ENCODE measurements at places on chromosomes 1 and 21.
A peak's percentile ranks its signal among the peaks of the same experiment; 100 is the strongest.

GRCh38 chr1:89310505-89310904, 37.8 kb upstream of the GBP5 start:
- DNase-seq, result no peak

GRCh38 chr1:65756616-65757015, 36.1 kb upstream of the PDE4B start:
- DNase-seq, result no peak

DNA sequence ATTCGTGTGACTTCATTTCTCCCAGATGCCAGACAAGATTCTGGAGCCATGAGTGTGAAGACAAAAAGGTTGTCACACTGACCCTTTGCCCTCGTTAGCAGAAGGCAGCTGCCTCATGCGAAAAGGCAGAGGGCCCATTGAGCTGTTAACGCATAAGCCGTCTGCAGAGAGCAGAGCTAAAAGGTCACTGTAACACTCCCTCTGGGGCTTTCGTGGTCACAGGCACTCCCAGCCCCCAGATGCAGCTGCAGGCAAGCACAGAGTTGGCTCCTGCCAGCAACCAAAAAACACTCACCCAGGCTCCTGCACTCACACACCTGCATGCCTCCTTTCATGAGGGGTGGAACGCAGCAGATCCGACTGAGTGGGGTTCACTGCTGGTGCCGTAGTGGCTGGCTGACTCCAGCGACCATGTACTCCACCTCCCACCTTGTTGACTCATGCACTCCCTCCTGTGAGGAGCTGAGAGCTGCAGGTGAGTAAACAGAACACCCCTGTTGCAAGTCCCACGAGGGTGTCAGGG, 287.5 kb downstream of the SMYD3 start:
- no peak for DNase-seq

- no peak for DNase-seq
Measured at GRCh38 chr1:116286541-116286971, 86.5 kb upstream of the ATP1A1 start.

DNA sequence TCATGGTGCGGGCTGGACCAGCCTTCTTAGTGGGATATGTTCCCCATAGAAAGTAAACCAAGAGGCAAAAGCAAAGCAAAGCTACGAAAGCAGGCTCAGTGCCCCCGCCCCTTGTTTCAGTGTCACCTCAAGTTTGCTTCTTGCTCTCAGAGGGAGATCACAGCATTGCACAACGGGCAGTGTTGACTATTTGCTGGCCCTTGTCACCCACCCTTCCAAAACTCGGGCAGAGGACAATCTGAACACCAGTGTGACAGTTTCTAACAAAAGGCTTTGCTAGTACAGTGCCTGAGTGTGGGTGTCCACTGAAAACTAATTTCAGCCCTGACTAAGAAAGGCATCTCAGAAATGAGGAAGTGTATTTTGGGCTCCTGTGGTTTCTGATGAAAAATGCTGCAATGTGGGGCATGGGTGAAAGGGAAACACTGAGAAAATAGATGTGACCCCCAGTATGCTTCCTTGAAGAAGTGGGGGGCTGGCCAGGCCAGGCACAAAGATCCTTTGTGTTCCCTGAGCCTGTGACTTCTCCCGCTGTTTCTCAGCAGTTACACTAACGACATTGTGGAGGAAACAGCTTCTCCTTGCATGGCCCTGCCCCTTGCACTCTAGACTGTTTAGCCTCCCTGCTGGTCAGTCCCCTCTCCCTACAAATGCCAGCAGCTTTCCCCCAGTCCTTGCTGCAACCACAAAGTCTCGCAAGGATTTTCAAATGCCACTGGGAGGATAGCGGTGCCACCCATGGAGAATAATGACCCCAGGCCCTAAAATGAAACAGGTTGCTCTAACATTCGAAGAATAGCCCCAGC, 33.3 kb upstream of the KCNE1 start:
- DNase-seq, result no peak

- no peak for DNase-seq
Measured at GRCh38 chr1:26791626-26792025, 3.9 kb downstream of the PIGV start.

DNA sequence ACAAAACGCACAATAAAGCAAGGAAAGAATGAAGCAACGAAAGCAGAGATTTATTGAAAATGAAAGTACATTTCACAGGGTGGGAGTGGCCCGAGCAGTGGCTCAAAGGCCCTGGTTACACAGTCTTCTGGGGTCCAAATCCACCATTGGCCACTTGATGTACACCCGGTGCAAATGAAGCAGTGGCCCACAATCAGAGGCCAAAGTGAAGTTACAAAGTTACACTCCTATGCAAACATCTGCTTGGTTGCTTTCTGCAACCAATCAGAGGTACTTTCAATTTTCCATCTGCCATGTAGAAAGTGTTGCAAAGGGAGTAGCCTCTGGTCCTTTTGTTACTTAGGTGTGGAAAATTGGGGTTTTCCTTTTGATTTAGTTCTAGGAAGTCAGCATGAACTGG, 10.0 kb upstream of the DNAH14 start:
- no peak for DNase-seq

DNA sequence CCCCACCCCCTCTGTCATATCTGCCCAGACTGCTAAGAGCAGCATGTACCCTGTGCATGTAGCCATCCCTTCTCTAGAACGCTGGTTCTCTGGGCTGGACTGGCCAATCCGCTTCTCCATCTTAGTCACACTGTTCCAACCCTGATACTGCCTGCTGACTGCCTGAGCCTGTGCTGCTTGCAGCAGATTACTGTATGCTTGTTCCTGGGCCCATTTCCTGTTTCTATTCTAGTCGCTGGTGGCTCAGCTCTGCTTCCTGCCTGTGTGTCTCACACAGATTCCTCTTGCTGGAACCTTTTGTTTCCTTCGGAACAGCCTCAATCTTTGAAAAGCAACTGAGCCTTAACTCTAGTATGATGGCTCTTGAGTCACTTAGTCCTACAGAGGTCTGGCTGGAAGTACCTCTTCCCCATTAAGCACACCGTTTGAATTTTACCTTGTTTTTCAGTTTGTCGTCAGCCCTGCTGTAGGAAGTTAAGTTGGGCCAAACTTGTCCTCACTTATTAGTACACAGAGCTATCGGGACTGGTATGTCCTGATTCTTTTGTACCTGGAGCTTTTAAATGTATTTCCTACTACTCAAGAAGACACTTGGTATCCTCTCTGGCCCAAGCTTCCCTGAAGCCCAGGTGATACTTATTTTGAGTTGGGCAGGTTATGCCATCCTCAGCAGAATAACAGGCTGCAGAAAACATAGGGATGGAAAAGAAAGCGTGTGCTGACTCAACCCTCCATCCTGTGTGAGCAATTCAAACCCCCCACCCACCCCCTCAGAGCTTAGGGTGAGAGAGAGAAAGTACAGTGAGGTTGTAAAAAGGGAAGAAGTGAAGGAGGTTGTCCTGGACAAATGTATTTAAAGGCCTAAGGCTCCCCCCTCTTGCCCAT, 43.4 kb upstream of the PIGV start:
- DNase-seq, result peak; percentile 65

GRCh38 chr1:199269241-199269640, 630.4 kb downstream of the PTPRC start:
- no peak for DNase-seq

DNA sequence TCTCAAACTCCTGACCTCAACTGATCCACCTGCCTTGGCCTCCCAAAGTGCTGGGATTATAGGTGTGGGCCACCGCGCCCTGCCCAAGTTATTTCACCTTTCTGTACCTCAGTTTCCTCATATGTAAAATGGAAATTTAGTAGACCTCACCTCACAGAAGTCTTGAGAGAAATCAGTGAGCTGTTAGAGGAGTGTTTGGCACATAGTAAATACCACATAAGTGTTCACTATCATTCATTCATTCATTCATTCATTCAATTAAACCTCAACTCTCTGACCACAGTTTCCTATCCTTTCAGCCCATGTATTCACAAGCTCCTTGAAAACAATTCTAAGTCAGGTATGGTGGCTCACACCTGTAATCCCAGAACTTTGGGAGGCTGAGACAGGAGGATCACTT, 3.8 kb upstream of the FGR start:
- no peak for DNase-seq

DNA sequence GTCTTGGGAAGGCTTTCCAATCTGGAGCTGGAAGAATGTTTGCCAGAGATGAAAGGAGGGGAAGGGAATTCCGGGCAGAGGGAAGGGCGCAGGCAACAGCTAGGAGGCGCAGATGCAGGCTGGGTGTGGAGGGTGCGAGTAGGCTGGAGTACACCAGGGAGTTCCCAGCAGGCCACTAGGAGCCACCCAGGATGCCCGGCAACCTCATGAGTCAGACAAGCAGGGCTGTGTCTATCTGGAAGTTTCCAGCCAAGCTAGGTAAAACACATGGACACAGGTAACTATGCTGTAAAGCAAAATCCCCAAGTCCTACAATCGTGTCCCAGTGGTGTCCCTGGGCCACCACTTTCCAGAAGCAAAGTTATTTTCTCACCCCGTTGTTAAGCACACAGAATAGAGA, 990 bp upstream of the NBL1 start:
- no peak for DNase-seq

DNA sequence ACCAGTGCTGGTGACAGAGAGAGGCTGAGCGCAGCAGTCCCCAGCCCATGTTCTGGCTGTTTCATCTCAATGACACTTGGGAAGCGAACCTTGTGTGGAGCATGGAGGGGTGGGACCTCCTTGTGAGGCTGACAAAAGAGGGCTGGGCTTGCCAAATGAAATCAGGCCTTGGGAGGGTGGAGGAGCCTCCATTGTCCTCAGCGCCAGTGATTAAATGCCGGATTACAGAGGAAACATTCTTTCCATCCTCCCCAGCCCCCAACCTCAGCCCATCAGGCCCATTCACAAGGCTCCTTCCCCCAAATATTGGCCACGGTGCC, 63.3 kb upstream of the PAXBP1 start:
- no peak for DNase-seq

DNA sequence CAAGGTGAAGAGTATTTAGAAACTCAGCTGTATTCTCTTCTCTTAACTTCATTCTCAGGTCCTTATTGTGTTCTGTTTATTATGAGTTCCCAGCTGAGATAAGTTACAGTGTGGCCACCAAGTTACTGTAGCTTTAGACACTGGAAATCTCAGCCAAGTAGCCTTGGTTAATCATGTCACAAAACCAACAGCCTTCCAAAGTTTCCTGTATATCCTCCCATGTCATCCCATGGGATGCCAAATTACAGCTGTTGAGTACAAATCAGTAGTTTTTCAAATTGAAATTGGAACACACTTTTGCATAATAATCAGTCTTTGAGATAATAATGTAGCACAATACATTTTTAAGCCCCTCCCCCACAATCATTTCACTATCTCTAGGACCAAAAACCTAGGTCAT, 10.7 kb downstream of the ADAMTS5 start:
- no peak for DNase-seq

DNA sequence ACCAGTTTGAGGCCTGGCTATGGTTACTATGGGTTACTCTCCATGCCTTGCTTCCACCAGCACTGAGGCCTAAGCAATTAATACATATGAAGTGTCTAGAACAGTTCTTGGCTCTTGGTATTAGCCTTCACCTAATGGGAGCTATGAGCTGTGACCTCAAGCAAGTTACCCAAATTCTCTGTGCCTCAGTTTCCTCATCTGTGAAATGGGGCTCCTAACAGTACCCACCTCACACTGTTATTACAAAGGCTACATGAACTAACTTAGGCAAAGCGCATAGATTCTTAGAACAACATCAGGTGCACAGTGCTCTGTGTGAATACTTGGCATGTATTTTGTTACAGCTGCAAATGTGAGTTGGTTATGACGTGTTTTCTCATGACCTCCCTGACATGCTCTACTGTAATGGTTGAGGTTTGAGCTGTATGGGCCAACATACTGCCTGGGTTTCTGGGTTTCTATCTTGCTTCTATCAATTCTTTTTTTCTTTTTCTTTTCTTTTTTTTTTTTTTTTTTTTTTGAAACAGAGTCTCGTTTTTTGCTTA, 26.5 kb downstream of the CDCP2 start:
- no peak for DNase-seq

GRCh38 chr21:45818904-45819285, 162.7 kb upstream of the COL6A1 start:
- peak; percentile 61 for DNase-seq

DNA sequence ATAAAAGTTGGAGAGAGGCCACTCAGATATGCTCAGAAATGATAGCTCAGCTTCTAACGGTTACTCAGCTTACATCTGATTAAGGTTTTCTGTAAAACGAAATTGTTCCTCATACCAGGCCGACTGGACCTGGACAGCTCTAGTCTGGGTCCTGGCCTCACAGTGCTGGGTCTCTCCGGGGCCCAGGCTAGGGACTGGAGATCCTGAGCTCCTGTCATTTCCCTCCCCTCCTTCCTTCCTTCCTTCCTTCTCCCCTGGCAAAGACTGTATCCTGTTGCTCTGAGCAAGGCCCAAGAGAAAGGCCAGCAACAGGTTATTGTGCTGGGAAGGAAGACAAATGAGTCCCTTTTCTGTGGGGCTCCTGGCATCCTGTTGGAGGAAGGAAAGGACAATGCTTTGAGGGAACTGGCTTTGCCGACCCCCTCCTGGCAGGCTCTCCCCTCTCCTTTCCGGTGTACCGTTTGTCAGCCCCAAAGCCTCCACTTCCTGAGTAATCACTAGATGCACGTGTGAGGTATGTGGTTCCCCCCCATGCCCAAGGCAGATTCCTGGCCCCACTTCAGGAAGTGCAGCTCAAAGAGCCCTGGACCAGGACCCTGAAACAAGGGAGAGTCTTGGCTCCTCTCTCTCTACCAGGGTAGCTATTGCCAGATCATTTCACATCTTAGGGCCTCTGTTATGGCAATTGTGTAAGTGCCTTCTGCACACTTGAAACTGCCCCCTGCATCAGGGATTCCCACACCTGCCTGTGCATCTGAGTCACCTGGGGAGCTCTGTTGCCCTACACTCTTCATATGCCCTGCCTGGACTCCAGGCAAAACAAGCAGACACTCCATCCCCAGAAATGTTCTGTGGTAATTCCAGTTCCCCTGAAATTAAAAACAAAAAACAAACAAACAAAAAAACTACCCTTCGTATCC, 212.7 kb upstream of the FGGY start:
- no peak for DNase-seq

DNA sequence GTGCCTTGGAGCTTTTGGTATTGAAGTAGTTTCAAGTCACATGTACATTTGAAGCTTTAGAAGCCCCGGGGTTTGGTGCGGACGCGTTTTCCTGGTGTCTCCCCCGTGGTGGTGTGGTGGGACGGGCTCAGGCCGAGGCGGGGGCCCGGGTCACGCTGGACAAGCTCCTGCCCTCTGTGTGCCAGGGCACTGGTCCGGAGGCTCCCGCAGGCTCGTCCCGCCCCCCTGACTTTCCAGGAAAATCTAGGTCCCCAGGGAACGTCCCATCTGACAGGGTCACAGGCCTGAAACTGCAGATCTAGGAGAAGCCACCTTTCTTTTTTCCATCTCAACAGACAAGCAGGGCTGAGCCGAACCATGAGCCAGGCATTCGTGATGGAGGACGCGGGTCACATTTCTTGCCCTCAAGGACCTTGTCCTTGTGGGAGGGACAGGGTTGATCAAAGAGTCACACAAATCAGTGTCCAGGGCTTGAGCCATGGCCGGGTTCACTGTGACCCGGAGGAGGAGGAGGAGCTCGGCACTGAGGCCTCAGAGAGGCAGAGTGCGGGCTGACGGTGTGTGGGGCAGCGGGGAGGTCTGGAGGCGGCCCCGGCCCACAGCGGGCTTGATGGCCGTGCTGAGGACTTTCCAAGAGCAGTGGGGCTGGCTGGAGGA, 1.6 kb downstream of the DMRTB1 start:
- DNase-seq, result no peak

- DNase-seq, result no peak
Measured at GRCh38 chr1:192527950-192528349, 47.6 kb upstream of the RGS1 start.

- no peak for DNase-seq
Measured at GRCh38 chr21:43845386-43845785, 19.6 kb upstream of the AGPAT3 start.

- no peak for DNase-seq
Measured at GRCh38 chr1:171929121-171929520, 87.8 kb downstream of the DNM3 start.

- DNase-seq, result no peak
Measured at GRCh38 chr1:11496551-11497080, 17.7 kb downstream of the DISP3 start.
